ENCODE measurements at places on chromosomes 1 and 21. TPM values are rescaled to one million over a fixed set of nuclear protein-coding genes. Genes with fewer than 3 reads are reported as not detected.

Gene PEAR1
- 0.18 TPM for total RNA-seq

Gene ASTN1
- not detected for total RNA-seq

- H3K27me3 ChIP-seq: no peaks in the 10 kb centered on the region
- H3K27ac ChIP-seq: no peak overlapping the region
- no peak for DNase-seq
Measured at GRCh38 chr1:205942631-205943159, 561 bp downstream of the SLC26A9 start.

DNA sequence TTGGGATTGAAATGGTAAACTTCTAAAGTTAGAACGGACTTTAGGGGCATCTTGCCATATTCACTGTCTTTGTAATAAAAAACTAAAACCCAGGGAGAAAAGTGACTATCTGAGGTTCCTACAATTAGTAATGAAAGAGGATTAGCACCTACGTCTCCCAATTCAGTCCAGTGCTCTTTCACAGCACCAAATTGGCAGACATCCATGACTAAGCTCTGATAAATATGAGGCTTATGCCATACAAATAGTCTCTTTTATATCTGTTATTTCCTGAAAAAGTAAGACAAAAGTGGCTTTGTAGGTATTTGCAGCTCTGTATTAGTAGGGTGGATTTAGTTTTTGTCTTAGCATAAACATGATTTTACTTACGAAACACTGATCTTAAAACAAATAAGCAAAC, 315.0 kb upstream of the NRIP1 start:
- no peaks in the 10 kb centered on the region for H3K27me3 ChIP-seq
- no peaks in the 10 kb centered on the region for H3K4me1 ChIP-seq
- no peaks in the 10 kb centered on the region for H3K36me3 ChIP-seq
- H3K27ac ChIP-seq: no peak overlapping the region
- no peak overlapping the region for H3K4me3 ChIP-seq
- DNase-seq: no peak

Data from Caco-2 (cell line).